ENCODE measurements at places on chromosomes 6 and 20.

DNA sequence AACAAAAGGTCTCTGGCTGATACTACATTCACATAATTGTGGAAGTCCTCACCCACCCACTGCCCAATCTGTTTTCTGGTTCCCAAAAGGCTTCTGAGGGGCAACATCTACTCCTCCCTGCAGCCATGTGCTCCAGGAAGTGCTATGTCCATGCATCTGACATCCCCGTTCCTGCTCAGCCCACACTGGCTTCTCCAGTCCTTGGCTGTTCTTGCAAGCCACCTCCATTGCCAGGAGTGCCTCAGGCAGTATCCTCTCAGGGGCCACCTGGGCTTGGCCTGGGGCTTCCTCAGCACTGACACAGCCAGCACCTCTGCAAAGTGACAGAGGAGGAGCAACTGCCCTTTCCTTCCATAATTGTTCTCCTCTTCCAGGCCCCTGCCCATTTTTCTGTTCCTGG is 18.3 kb downstream of the ARHGAP18 start:
- no peak for DNase-seq

DNA sequence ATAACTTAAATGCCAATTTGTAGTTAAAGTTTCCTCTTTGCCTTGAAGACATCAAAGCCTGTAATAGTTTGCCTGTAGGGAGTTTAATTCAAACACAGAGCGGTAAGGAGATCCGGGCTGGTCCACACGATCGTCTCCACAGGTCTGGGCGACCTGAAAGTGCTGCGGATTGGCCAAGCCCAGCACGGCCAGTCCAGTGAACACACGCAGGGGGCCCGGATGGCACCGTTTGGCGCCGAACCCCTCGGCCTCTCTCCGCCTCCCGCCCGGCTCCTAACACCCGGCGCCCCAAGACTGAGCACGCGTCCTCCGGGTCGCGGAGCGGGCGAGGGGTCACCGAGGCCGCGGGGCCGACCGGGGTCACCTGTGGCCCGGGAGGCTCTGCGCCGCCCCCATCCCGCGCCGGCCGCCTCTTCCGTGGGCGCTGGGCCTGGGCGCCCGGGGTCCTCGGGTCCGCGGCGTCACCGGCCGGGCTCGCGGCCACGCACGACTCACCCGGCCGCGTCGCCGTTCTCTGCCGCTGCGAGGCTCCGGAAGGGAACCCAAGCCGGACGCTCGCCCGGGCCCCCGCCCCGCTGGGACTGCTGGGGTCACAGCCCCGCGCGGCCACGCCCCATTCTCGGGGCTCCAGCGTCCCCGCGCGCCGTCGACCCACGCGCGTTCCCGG is 481 bp downstream of the SERPINB6 start:
- no peak for DNase-seq

- no peak for DNase-seq
Measured at GRCh38 chr6:44676826-44677433, 289.4 kb downstream of the CDC5L start.

GRCh38 chr20:59634435-59635005 is 30.2 kb downstream of the PHACTR3 start:
- DNase-seq: no peak

DNA sequence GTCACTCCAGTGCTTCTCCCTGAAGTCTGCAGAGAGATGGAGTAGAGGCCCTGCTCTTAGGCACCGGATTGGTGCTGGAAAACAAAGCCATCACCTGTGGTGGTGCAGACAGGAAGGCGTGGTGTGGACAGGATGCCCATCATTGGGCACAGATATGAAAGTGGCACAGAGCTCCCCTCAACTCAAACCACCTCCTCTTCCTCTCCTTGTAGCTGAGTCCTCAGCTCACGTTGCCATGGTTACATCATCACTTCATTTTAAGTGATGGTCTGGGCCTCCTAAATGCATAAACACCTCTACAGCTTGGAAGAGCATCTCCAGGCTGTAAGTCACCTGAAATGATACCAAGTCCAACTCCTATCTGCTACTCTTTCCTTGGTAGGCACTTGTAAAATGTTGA is 8.0 kb upstream of the RTF2 start:
- DNase-seq: no peak

DNA sequence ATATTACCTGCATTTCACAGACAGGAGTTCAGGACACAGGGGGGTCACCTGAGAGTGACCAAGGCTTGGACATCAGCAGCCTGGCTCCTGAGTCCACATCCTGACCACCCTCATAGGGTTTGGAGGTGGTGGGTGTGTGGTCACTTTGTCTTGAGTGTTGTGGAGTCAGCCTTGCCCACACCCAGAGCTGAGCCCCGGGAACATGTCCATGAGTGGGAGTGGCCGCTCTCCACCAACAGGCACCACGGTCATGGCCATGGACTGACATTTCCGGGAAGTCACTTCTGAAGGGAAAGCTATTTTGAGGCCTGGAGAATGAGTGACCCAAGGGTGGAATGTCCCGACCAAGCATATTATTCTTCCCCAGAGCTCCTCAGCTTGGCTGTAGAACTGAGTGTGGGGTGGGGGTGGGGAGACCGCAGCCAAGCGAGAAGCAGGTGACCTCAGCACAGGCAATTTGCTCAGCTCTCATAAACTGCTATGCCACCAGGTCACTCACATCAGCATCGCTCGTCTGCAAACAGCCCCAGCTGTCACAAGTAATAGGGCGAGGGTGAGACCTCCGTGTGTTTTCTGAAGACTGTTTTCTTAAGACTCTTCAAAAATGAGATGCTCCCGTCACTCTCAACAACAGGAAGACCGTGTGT is 348.6 kb upstream of the CDH4 start:
- DNase-seq: no peak

DNA sequence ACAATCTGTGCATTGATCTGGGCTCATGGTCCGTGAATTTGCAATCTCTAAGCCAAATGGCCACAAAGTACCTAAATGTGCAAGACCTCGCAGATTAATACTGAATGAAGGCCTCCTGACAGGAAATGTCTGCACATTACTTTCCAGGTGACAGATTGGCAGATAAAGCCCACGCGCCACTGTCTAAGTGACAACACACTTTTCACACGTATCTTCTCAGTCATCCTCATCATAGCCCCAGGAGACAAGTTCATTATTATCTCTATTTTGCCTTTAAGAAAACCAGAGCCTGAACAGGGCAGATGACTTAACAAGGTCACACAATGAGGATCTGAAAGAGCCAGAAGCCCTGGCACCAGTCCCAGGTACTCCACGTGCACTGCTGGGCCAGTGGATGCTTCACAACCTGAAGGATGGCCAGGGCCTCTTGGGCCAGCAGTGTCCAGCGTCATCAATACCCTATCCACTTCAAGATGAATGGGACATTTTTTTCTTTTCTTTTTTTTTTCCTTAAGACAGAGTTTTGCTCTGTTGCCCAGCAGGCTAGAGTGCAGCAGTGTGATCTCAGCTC is 266.3 kb downstream of the PTPRT start:
- no peak for DNase-seq

- DNase-seq: no peak
Measured at GRCh38 chr20:50367739-50368375, 142.3 kb upstream of the PTPN1 start.

GRCh38 chr20:11197851-11198250 is 524.1 kb upstream of the JAG1 start:
- DNase-seq: no peak

GRCh38 chr6:36493859-36494258 is 51.1 kb downstream of the KCTD20 start:
- no peak for DNase-seq

DNA sequence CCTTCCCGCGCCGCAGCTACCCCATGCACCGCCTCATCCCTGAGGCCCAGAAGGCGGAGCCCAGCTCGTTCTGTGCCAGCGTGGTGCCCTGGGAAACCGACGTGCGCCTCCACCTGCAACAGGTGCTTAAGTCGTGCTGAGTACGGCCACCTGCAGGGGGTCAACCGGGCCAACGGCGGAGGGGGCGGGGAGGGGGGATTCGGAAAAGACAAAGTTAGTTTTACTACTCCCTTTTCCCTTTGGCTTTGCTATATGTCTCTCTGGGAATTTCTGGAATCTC is 168.9 kb downstream of the CDK19 start:
- DNase-seq: no peak

GRCh38 chr6:135390458-135390857 is 107.1 kb downstream of the AHI1 start:
- no peak for DNase-seq

- DNase-seq: peak; percentile 73
Measured at GRCh38 chr20:50690650-50691572, at the start of gene RIPOR3. Gene RIPOR3, minus strand, starts transcription at chr20:50691542. Its CDS starts 414 bp downstream, at chr20:50691128.

GRCh38 chr20:34925981-34926380 is 29.6 kb downstream of the GSS start:
- no peak for DNase-seq

- no peak for DNase-seq
Measured at GRCh38 chr20:2691127-2691526, 1.5 kb upstream of the EBF4 start.

GRCh38 chr6:44342052-44342451 is 398 bp upstream of the SPATS1 start:
- peak; percentile 84 for DNase-seq

GRCh38 chr20:48478370-48478769 is 349.4 kb downstream of the PREX1 start:
- DNase-seq: no peak

DNA sequence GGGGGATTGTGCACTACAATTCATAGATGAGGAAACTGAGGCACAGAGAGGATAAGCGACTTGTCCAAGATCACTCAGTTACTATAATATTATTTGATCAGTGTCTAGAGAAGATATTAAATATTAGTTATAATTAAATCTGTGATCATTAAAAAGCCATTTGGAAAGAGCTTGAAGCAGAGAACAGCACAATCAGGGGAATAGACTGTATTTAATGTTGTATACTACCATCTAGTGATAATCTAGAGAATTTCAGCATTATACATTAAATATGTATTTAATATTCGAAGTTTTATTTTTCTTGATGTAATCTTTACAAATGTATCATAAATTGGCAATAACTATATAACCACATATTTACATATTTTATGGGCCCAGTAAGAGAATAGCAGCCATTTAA is 20.1 kb upstream of the MTCL3 start:
- peak; percentile 68 for DNase-seq

- no peak for DNase-seq
Measured at GRCh38 chr6:52999456-52999855, 4.4 kb upstream of the GSTA4 start.

DNA sequence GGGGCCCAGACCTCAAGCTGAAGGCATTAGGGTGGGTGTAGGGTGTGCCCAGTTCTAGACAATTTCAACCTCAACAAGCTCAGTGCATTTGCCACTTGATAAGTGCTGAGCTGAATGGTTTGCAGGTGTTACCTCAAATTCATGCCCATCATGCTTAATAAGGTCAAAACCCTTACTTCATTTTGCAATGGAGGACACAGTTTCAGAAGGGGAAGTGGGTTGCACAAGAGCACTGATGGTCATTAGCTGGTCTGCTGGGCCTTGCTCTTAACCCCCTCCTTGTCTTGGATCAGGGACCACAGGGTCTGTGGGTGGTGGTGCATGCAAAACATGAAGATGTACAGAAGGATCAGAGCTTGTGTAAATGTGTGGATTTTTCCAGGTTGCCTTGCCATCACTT is 71.0 kb upstream of the SIRPA start:
- no peak for DNase-seq

- peak; percentile 41 for DNase-seq
Measured at GRCh38 chr6:128655978-128656498, 135.6 kb upstream of the PTPRK start.

GRCh38 chr20:8535403-8536261 is 403.6 kb downstream of the PLCB1 start:
- DNase-seq: peak; percentile 26

All from OCI-M1 (cell line).